ENCODE measurements at places on chromosomes 1 and 21.

DNA sequence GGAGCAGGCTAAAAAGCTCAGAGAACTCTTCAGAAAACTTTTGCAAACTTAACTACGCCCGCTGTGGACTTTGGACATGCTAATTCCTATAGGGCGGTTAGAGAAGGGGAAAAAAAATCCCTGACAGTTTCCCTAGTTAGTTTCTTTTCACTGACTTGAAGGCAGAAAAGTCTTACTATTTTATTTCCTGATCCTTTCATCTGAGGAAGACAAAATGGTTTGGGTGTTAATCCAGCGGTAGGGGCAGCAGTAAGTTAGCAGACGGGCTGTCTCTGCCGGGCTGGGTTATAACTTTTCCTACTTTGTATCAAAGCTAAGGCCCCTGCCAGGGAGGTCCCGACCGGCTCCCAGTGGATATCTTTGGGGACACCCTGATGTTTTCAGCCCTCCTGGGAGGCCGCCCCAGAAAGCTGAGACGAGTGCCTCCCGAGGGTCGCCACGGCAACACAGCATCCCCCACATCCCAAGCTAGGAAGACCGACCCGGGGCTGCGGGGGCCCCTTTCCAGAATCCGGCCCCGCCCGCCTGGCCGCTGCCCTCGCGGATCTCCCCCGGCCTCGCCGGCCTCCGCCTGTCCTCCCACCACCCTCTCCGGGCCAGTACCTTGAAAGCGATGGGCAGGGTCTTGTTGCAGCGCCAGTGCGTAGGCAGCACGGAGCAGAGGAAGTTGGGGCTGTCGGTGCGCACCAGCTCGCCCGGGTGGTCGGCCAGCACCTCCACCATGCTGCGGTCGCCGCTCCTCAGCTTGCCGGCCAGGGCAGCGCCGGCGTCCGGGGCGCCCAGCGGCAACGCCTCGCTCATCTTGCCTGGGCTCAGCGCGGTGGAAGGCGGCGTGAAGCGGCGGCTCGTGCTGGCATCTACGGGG, 162.6 kb downstream of the RUNX1 start:
- DNase-seq: no peak

DNA sequence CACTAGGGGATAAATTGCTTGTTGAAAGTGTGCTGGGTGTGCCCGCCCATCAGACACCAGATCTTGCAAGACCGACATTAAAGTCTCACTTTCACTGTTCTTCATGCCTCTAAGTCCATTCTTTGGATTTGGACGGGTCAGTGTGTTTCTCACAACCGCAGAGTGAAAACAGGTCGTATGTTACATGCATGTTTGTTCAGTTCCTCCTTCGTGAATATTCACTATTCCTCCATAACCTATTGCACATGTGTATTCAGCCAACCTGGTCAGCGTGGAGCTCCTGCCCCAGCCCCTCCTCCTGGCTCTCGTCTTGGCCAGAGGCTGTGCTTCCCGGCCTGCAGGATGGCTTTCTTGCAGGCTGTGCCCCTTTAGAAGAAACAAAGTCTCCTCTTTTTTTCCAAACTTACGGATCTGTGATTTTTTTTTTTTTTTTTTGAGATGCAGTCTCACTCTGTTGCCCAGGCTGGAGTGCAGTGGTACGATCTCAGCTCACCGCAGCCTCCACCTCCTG, 2.2 kb upstream of the KRTAP10-6 start:
- no peak for DNase-seq

- DNase-seq: no peak
Observed at GRCh38 chr1:89975540-89976125, 19.3 kb upstream of the ZNF326 start.

GRCh38 chr1:18047122-18047521, 60.5 kb upstream of the IGSF21 start:
- DNase-seq: no peak

DNA sequence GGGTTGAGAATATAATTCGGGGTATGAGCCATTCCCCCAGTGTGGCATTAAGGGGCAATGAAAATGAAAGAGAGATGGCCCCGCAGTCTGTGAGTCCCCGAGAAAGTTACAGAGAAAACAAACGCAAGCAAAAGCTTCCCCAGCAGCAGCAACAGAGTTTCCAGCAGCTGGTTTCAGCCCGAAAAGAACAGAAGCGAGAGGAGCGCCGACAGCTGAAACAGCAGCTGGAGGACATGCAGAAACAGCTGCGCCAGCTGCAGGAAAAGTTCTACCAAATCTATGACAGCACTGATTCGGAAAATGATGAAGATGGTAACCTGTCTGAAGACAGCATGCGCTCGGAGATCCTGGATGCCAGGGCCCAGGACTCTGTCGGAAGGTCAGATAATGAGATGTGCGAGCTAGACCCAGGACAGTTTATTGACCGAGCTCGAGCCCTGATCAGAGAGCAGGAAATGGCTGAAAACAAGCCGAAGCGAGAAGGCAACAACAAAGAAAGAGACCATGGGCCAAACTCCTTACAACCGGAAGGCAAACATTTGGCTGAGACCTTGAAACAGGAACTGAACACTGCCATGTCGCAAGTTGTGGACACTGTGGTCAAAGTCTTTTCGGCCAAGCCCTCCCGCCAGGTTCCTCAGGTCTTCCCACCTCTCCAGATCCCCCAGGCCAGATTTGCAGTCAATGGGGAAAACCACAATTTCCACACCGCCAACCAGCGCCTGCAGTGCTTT, 9.4 kb downstream of the PROX1 start:
- no peak for DNase-seq

DNA sequence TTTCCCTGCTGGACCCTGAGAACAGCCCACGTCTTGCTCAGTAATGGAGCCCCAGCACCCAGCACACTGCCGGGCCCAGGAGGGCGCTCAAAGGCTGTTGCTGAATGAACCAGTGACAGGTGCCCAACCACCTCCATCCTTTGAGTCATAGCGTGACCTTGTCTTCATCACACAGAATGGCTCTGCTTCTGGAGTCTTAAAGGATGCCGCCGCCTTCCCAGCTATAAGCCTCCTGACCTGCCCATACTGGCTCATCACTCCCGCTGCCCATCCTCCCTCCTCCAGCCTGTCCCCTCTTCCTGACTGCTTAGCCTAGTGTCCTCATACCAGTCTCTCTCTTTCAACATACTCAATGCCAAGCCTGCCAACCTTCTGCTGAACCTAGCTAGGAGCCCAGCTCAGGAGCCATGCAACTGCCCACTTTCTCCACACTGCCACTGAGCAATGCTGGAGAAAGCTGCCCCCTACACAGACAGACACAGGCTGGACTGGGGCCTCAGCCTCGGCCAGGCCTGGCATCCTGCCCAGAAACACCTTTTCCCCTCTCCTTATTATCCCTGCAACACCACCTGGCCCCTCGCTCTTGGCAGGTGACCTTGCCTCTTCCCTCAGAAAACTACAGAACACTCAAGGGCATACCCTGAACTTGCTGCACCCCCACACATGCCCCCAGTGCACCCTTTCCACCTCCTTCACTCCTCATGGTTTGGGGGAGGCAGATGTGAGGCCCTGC, 14.1 kb downstream of the TTC39A start:
- no peak for DNase-seq

GRCh38 chr21:45818904-45819285, 162.7 kb upstream of the COL6A1 start:
- DNase-seq: no peak

GRCh38 chr1:228400237-228400651, 6.4 kb downstream of the TRIM11 start:
- no peak for DNase-seq

GRCh38 chr1:215710036-215710898, 143.2 kb downstream of the KCTD3 start:
- peak; percentile 68 for DNase-seq

- no peak for DNase-seq
Observed at GRCh38 chr1:204706838-204707509, 21.4 kb upstream of the LRRN2 start.

DNA sequence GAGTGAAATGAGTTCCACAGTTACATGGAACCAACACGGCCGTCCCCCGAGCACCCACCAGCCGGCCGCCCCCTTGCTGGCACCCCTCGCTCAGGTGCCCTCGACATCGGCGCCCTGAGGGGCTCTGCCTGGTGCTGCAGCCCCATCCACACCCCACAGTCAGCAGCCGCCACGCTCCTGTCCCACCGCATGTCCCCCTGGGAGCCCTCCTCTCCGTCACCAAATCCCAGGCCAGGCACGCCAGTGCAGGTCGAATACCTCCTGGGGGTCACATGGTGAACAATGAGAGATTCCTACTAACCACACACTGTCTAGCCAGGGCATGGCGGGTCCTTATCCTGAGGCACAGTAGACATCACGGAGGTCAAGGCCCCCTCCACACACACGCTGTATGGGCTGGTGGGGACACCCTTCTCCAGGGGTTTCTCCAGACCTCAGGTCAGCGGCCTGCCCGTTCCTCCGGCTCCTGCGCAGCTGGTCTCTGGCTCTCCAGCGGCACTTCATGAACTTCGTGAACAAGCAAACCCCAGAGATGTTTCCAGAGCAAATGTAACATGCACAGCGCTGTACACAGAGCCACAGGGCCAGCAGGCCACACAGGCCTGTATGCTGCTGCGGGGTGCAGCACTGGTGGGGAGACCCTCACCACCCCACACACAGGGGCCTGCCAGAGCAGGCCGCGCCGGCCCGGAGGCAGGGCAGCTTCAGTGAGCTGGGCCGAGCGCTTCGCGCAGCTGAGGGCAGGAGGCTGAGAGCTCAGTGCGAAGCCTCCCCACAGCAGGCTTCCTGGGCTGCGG, 21.8 kb downstream of the POFUT2 start:
- DNase-seq: no peak

DNA sequence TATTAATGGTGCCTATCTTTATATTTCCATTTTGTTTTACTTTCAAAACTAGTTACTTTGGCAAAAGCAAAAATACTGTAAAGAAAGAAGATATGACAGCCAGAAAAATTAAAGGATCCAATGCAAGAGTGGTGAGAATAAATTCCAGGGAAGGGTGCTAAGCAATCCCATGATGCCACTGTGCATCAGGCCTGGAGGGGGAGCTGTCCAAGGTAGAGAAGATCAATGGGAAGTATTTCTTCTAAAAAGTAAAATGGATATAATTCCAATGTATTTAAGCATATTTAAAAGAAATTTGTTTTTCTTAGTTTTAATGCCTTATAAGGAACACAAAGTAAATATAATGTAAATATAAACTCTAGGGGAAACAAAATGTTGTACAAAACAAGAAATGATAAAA, 1382.2 kb upstream of the B3GALT2 start:
- DNase-seq: no peak

GRCh38 chr1:119808491-119808890, 2.8 kb downstream of the REG4 start:
- DNase-seq: no peak

GRCh38 chr1:106698660-106699059, 357.8 kb upstream of the PRMT6 start:
- DNase-seq: no peak

Data from HCT116 (cell line).